Bladder microvascular endothelial cell (primary cell): ENCODE measurements at places on chromosomes 4 and X. TPM values are rescaled to one million over a fixed set of nuclear protein-coding genes. Genes with fewer than 3 reads are reported as not detected.

The NUP62CL gene
- 0.06 and 0.16 TPM in 2 replicates for total RNA-seq

The EXOC1 gene
- 28.2 and 52.7 TPM in 2 replicates for total RNA-seq

The CCDC110 gene
- 0.65 and 0.94 TPM in 2 replicates for total RNA-seq

The ASB9 gene
- 4.9 and 28.3 TPM in 2 replicates for total RNA-seq

The CASP3 gene
- 40.4 and 45.0 TPM in 2 replicates for total RNA-seq

The IQSEC2 gene
- 2.6 TPM in 2 replicates for total RNA-seq

The TMEM31 gene
- total RNA-seq: not detected in 2 replicates

The TDO2 gene
- not detected in 2 replicates for total RNA-seq

The MTMR1 gene
- total RNA-seq: 7.3 and 18.4 TPM in 2 replicates

The LRAT gene
- 0.06 TPM in 1 of 2 replicates, not detected in the other for total RNA-seq

The SMIM10L2A gene
- 0.49 and 0.50 TPM in 2 replicates for total RNA-seq

The H2AZ1 gene
- total RNA-seq: 300 and 510 TPM in 2 replicates

The F8A1 gene
- 1.3 and 2.3 TPM in 2 replicates for total RNA-seq

The LGI2 gene
- total RNA-seq: under 0.01 and 0.06 TPM in 2 replicates

The FOXP3 gene
- total RNA-seq: not detected in 2 replicates

The CCDC158 gene
- total RNA-seq: not detected in 2 replicates

The PGAM4 gene
- total RNA-seq: not detected in 2 replicates

The MAGEA1 gene
- total RNA-seq: not detected in 2 replicates

The FAAH2 gene
- total RNA-seq: 0.16 and 0.50 TPM in 2 replicates

The MTCP1 gene
- 14.2 and 16.2 TPM in 2 replicates for total RNA-seq

The ATP8A1 gene
- 16.5 and 26.3 TPM in 2 replicates for total RNA-seq

The DMP1 gene
- total RNA-seq: not detected in 2 replicates

The INTS6L gene
- 2.9 and 3.0 TPM in 2 replicates for total RNA-seq

The FGB gene
- not detected in 2 replicates for total RNA-seq

The UGT2B17 gene
- not detected in 2 replicates for total RNA-seq

The MMRN1 gene
- 190 and 2,383 TPM in 2 replicates for total RNA-seq

The DCAF8L2 gene
- total RNA-seq: not detected in 2 replicates

The SLC49A3 gene
- total RNA-seq: 4.4 and 5.9 TPM in 2 replicates

The CETN2 gene
- 16.8 and 18.1 TPM in 2 replicates for total RNA-seq

The CFAP47 gene
- not detected in 2 replicates for total RNA-seq

The TEX11 gene
- total RNA-seq: not detected in 2 replicates

The PAGE1 gene
- total RNA-seq: not detected in 2 replicates

The ITGB1BP2 gene
- total RNA-seq: 1.1 and 5.2 TPM in 2 replicates

The EFHC2 gene
- total RNA-seq: under 0.01 TPM in 1 of 2 replicates, not detected in the other

The SERPINA7 gene
- total RNA-seq: not detected in 2 replicates

The FAM9B gene
- total RNA-seq: not detected in 2 replicates

The S100P gene
- total RNA-seq: 0.06 and 0.16 TPM in 2 replicates

The FABP2 gene
- total RNA-seq: not detected in 2 replicates

The BEND4 gene
- 0.32 and 0.38 TPM in 2 replicates for total RNA-seq

The KLHL13 gene
- total RNA-seq: 0.82 and 0.97 TPM in 2 replicates

The PNMA6A gene
- total RNA-seq: 0.32 and 0.94 TPM in 2 replicates
